ENCODE measurements at places on chromosomes 6 and 20.

DNA sequence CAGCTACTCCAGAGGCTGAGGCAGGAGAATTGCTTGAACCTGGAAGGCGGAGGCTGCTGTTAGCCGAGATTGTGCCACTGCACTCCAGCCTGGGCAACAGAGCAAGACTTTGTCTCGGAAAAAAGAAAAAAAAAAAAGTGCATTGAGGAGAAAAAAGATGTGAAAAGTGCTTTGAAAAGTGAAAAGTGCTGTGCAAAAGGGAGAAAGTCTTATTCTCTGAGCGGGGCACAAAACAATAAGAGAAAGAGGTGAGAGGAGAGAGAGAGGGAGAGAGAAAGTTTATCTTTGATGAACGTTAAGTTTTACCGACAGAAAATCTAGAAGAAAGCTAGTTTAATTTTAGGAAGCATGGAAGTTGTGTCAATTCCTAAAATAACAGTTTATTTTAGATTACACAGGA lies 3.9 kb upstream of the PACSIN1 start:
- DNase-seq = no peak

GRCh38 chr20:650281-650680 lies 2.7 kb downstream of the SRXN1 start:
- no peak for DNase-seq

DNA sequence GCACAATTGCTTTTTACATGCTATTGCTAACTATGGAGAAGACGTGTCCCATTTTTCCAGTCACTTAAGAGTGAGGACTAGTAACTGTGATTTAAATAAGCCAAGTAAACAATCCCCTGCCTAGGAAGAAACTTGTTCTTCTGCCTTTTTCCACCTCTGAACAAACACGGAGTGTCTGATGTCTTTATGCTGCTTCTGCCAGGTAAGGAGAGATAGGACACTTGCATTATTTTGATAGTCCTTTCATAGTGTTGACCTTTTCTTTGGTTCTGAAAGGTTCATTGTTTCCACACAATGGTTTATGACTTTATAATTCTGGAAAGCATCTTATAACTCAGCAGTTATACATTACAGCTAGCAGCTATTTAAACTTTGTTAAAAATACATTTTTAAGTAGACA lies 8.4 kb downstream of the LRP11 start:
- DNase-seq = no peak

- no peak for DNase-seq
Measured at GRCh38 chr6:11903645-11904044, 108.5 kb upstream of the HIVEP1 start.
